ENCODE measurements at places on chromosomes 1 and 21.
A peak's percentile ranks its signal among the peaks of the same experiment; 100 is the strongest.

DNA sequence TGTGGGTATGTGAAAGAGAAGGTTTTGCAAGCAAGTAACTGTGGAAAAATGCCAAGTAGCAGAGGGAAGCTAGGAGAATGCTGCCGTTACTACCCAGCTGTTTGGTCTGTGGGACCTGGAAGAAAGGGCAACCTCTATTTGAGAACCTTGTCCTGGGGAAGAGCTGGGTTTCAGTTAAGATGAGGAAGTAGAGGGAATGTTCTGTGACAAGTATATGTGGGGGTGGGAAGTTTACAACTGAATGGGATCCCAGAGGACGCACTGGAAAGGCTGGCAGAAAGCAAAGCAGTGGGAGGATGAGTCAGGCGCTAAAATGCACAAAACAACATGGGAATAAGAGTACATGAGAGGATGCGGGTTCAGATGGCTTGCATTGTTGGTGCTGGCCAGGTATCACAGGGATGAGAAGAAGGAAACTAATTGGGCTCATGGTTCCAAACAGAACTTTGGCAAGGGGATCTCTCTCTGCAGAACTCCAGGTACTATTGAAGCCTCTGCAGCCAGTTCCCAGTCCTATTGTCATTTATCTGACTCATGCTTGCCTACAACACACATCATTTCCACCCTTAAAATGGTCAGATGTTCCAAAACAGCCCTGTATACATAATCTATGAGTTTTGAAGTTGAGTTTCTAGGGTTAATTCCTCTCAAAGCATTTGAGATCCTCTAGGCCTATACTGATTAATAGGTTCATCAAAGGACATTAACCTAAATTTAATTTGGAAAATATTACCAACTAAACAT, 88.5 kb upstream of the VAV3 start:
- no peak for DNase-seq

- DNase-seq = no peak
Observed at GRCh38 chr1:67741736-67742135, 56.7 kb downstream of the GADD45A start.

- DNase-seq = peak; percentile 58
Observed at GRCh38 chr1:235843461-235843961, 23.2 kb downstream of the LYST start.

- no peak for DNase-seq
Observed at GRCh38 chr1:58396150-58396549, 150.4 kb downstream of the OMA1 start.

DNA sequence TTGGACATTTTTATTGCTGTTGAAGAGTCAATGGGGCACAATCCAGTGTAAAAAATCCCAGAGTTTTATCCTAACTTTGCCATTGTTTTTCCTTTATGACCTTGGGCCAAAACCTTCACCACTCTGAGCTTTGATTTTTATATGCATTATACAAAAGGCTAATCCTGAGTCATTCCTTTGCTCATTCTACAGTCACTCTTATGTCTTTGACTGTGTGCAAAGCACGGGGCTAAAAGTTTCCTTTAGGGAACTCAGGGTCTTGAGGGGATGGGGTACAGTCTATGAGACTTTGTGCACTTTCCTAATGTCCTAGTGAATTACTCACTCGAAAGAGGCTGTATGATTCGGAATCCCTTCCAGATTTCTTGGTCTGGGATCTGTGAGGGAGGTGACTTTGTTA, 543.2 kb upstream of the CAMK1G start:
- DNase-seq = no peak

- DNase-seq = no peak
Observed at GRCh38 chr1:44650159-44650831, 24.0 kb downstream of the TMEM53 start.

Measured in EH (cell line).